Activated T-helper 17 cell treated with anti-CD3 and anti-CD28 coated beads, Interleukin-2, amount 50 U/mL, for 72 hours (primary cell): ENCODE measurements at places on chromosomes 2 and 18. TPM values are rescaled to one million over a fixed set of nuclear protein-coding genes. Genes with fewer than 3 reads are reported as not detected.

The OSR1 gene
- total RNA-seq = not detected

- ATAC-seq = no peak
These were observed 17.7 kb upstream of the DCC start for GRCh38 chr18:52322307-52322706.

- ATAC-seq = no peak
These were observed 1331.8 kb upstream of the ZEB2 start for GRCh38 chr2:145851730-145852129.

GRCh38 chr2:10385501-10385900 is 62.6 kb downstream of the ODC1 start:
- no peak for ATAC-seq

DNA sequence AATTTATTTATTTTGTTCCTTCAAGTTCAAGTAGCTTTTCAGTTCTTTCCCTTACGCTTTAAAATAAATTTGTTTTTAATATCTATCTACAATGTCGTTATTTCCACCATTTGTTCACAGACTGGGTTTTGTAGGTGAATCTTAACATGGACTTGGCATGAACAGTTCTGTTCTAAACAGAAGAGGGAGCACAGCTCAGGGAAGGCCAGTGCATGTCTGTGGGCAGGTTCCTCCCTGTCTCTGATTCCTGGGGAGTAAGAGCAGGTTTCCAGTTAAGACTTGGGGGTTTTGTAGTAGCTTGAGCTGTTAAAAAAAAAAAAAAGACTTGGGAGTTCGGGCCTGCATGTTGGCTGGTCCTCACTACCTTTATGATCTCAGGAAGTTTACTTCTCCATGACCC is 11.1 kb downstream of the TTL start:
- no peak for ATAC-seq

- peak; percentile 67 for ATAC-seq
These were observed 35.1 kb downstream of the EVA1A start for GRCh38 chr2:75525434-75526310.
